Neural cell (in vitro differentiated cells): ENCODE measurements at places on chromosomes 1 and 21. TPM values are rescaled to one million over a fixed set of nuclear protein-coding genes. Genes with fewer than 3 reads are reported as not detected.

The PHACTR4 gene
- polyA plus RNA-seq, result 7.8 and 7.9 TPM in 2 replicates

The CFHR1 gene
- polyA plus RNA-seq, result not detected in 2 replicates

The NES gene
- 9.9 and 13.7 TPM in 2 replicates for polyA plus RNA-seq

The CD247 gene
- polyA plus RNA-seq, result 0.30 TPM in 1 of 2 replicates, not detected in the other

The PAQR6 gene
- polyA plus RNA-seq, result 16.8 and 27.3 TPM in 2 replicates

The RBM11 gene
- polyA plus RNA-seq, result 17.1 and 20.0 TPM in 2 replicates

The CD1E gene
- polyA plus RNA-seq, result not detected in 2 replicates
